ENCODE measurements at places on chromosomes 12 and 14.

- no peak for DNase-seq
These were observed 111.7 kb upstream of the MIS18BP1 start for GRCh38 chr14:45364565-45365156.

DNA sequence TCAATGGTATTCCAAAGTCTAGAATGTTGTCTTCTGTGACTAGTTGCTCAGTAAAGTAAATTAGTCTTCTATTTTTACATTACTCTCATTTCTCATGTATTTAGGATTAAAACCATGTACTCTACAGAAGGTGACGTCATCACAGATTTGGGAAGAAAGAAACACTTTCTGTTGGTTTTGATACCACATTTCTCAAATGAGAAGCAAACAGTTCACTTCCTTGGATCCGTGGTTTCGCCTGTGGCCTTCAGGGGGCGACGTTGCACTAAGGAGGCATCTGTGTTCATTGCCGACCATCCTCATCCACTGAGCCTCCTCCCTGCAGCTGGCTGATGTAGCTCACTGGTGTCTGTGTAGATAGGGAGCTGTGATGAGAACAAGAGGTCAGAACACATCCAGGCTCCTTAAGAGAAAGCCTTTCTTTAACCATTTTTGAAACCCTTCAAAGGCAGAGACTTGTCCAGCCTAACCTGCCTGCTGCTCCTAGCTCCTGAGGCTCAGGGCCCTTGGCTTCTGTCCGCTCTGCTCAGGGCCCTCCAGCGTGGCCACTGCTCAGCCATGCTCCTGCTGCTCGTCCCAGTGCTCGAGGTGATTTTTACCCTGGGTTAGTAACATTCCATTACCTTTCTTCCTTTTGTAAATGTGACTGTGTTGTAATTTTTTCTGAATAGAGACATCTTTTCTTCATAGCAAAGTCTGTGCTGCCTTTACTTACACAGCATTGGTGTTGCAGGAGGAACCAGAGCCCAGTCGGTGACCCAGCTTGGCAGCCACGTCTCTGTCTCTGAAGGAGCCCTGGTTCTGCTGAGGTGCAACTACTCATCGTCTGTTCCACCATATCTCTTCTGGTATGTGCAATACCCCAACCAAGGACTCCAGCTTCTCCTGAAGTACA is 220.6 kb upstream of the OR4E1 start:
- no peak for DNase-seq

- DNase-seq = no peak
These were observed 9.4 kb upstream of the SMARCD1 start for GRCh38 chr12:50075808-50076170.

- no peak for DNase-seq
These were observed 324 bp upstream of the HOXC9 start for GRCh38 chr12:53999559-54000115.

- no peak for DNase-seq
These were observed 91.8 kb upstream of the PLXNC1 start for GRCh38 chr12:94056419-94057158.

DNA sequence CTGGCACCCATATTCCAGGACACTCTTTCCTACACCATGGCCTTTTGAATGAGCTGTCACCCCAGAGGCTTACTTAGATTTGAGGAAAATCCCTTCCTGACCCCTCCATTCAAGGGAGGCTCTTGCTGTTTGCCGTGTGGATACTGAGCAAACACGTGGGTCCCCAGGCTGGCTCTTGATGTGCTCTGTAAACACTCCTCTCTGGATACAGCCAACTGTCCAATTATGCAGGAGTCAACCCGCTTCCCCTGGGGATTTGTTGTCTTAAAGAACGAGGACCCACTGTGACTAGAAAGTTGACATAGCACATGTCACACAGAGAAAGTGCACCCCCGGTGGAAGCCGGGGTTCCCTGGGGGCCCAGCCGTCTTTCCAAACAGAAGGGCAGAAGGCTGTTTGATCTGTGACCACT is 75.8 kb upstream of the CEP83 start:
- DNase-seq = no peak

GRCh38 chr12:90947869-90948268 is 7.1 kb downstream of the CCER1 start:
- no peak for DNase-seq

GRCh38 chr12:71216725-71217579 is 59.2 kb upstream of the TSPAN8 start:
- no peak for DNase-seq

DNA sequence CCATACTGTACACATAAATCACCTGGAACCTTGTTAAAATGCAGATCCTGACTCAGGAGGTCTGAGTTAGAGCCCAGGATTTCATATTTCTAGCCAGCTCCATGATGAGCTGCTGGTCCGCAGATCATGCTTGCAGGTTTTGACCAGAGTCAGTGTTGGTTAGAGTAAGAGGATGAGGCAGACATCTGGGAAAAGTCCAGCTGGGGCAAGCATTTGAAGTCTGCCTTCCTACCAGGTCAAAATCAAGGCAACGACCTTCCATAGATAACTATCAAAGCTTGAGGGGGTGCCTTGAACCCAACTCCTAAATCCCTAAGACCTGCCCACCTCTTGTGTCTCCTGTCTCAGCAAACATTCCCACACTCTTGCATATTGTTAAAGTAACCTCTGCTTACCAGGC is 9.2 kb downstream of the OAS2 start:
- DNase-seq = no peak

GRCh38 chr12:57628280-57629191 is 4.5 kb downstream of the B4GALNT1 start:
- DNase-seq = no peak
